Kidney (tissue), 22 donors: ENCODE measurements at places on chromosomes 6 and 20.

DNA sequence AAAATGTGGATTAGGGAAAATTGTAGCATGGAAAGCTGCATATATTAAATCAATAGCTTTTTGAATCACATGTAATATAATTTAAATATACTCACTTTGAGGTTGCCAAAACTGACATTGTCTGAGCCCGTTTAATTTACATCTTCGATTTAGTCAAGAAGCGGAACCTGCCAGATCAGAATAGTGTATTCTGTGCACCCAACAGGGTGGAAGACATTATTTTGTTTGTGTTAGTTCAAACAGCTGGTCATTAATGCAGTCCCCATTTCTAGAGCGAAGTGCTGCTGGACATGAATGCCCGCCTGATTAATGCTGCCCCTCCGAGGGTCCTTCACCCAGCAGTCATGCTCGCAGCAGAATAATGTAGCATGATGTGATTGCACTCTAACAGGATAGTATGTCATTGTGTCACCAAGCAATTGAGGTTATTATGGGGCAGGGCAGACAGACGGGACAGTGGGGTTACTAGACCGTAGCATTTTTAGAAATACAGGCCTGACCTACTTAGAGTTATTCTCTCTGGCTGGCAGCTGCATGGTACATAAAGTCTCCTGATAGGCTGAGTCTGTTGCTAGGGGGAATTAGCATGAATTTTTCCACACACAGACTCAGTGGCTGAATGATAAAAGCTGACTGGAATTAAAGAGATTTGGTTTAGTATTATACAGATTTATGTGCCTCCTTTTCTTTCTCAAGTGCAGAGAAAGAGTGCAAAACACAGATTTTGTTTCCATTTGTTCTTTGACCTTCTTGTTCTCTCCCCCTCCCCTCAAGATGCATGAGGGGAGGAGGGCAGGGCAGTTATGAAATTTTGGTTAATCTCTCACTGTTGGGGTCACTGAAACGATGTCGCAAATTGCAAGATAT lies 147.1 kb downstream of the PRL start:
- peaks cover 32% of the 10 kb centered on the region for H3K4me1 ChIP-seq
- no peaks in the 10 kb centered on the region for H3K27me3 ChIP-seq
- no peaks in the 10 kb centered on the region for H3K36me3 ChIP-seq
- DNase-seq, result peak; percentile 73
- no peak overlapping the region for H3K27ac ChIP-seq

DNA sequence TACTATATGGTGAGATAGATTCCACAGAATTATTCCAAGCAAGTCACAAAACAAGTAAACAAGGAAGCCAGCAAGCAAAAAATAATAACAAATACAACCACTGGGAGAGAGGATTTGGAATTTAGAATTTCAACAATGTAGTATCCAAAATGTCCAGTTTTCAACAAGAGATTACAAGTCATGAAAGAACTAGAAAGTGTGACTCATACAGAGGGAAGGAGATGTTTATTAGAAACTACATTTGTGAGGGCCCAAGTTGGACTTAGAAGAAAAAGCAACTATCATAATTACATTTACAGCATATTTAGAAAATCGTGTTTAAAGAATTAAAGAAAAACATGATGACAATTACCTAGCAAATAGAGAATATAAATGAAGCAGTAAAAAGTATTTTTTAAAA lies 494.6 kb upstream of the ID4 start:
- DNase-seq, result no peak
- no peaks in the 10 kb centered on the region for H3K4me1 ChIP-seq
- H3K27me3 ChIP-seq, result no peaks in the 10 kb centered on the region
- no peak overlapping the region for H3K27ac ChIP-seq

DNA sequence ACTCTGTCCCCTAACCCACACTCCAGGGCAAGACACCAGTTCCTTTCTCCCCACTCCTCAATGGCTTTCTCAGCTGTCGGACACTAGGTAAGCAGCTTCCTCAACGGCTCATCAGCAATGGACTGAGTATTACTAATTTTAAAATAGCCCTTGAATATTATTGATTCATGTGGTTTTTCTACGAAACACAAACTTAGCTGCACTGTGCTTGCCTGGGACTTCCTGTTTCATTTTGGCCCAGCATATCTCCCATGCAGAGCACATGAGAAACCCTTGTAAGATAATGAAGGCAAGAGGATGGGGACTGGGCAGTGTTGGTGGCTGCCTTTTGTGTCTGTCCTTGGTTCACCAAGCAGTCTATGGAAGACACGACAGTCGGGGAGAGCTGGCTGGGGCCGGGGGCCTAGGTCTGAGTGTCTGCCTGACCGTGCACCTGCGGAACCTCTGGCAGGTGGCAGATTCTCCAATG lies 48.9 kb downstream of the RNASET2 start:
- H3K27me3 ChIP-seq, result no peaks in the 10 kb centered on the region
- no peak overlapping the region for H3K27ac ChIP-seq
- no peak for DNase-seq
- no peaks in the 10 kb centered on the region for H3K36me3 ChIP-seq
- no peaks in the 10 kb centered on the region for H3K4me1 ChIP-seq

DNA sequence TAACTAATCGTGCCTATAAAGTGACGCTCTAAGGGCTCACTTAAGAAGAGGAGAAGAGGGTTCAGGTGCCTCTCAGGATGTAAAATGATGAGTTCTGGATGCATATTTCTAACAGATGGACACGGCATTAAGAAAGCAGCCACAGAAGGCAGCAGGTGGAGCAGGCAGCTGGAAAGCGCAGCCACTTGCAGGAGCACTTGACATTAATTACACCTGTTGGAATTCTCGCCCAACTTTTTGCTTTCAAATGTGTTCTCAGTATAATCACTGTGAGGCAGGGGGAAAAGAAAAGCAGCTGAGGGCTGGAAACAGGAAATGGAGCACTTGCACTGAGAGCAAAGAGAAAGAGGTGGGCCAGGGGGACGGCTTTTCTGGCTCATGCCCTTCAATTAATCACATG lies 164.2 kb downstream of the NKAIN2 start:
- no peak overlapping the region for H3K27ac ChIP-seq
- H3K4me1 ChIP-seq, result no peaks in the 10 kb centered on the region

DNA sequence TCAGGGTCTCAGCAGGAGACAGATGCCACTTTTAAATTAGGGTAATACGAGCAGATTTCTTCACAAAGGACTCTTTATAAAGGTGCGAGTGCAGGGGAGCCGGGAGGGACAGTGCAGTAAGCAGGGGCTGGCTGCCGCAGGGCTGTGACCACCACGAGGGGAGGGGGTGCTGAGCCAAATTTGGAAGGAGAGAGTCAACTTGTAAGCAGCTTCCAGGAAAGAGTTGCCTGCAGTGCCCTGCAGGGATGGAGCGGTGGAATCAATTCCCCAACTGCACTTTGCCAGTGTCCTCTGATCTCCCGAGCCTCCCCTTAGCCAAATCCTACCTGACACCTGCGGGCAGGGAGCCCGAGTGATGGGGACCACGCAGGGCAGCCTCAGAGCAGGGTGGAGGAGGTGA lies 13.9 kb upstream of the CCDC167 start:
- H3K4me3 ChIP-seq, result no peak overlapping the region
- H3K36me3 ChIP-seq, result no peaks in the 10 kb centered on the region
- H3K27me3 ChIP-seq, result no peaks in the 10 kb centered on the region

DNA sequence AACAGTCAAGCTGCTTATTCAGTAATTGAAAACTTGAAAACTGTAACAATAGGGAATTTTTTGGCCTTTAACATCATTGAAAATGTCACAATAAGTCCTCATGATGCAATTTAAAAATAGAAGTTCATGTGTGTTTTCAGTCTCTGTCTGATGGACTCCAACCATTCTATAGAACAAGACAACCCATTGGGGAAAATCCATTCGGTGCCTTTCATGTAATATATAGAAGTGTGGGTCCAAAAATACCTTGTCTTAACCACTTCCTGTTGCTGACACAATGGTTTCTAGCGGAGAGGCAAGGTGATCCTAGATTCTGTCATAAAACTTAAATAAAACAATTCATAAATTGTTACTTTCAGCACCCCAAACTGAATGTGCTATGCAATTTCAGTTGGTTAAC lies 1131.3 kb upstream of the MAP3K7 start:
- no peaks in the 10 kb centered on the region for H3K4me1 ChIP-seq
- H3K27me3 ChIP-seq, result no peaks in the 10 kb centered on the region
- DNase-seq, result no peak
- H3K36me3 ChIP-seq, result no peaks in the 10 kb centered on the region

- peaks cover 9% of the 10 kb centered on the region for H3K4me1 ChIP-seq
- H3K36me3 ChIP-seq, result no peaks in the 10 kb centered on the region
- DNase-seq, result no peak
- H3K4me3 ChIP-seq, result peak overlapping the region; percentile 75
- H3K27ac ChIP-seq, result no peak overlapping the region
- H3K27me3 ChIP-seq, result no peaks in the 10 kb centered on the region
Observed at GRCh38 chr6:28864326-28864923, 59.4 kb downstream of the TRIM27 start.

- no peaks in the 10 kb centered on the region for H3K36me3 ChIP-seq
- H3K4me3 ChIP-seq, result peak overlapping the region; percentile 21
- H3K27ac ChIP-seq, result no peak overlapping the region
- peak; percentile 88 for DNase-seq
Observed at GRCh38 chr20:57392512-57393271, 1.5 kb downstream of the RBM38 start.

- no peak overlapping the region for H3K27ac ChIP-seq
- no peaks in the 10 kb centered on the region for H3K36me3 ChIP-seq
- H3K27me3 ChIP-seq, result no peaks in the 10 kb centered on the region
- no peaks in the 10 kb centered on the region for H3K4me1 ChIP-seq
- H3K4me3 ChIP-seq, result no peak overlapping the region
- DNase-seq, result no peak
Observed at GRCh38 chr6:10956776-10957175, 69.9 kb downstream of the SYCP2L start.

DNA sequence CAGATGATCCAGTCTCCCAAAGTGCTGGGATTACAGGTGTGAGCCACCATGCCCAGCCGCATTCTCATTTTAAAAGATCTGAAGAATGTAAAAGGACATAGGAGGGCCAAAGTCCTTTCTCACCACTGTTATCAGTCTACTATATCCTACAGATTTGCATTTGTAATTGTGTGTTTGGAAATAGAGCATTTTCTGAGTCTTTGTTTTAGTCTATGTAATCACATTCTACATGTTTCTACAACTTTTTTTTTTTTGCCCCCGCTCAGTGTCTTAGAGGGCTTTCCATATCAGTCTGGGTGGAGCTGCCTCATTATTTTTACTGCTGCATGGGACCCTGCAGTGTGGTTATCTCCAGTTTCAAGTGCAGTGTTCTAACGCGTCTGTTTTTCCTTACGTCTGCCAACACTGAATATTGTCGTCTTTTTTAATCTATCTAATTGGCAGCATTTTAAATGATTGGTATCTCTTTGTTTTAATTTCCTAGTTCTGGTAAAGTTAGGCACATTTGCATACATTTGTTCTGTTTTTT lies 7.8 kb downstream of the CUL9 start:
- no peak overlapping the region for H3K4me3 ChIP-seq
- no peaks in the 10 kb centered on the region for H3K4me1 ChIP-seq
- H3K27ac ChIP-seq, result no peak overlapping the region
- DNase-seq, result no peak
- no peaks in the 10 kb centered on the region for H3K27me3 ChIP-seq
- H3K36me3 ChIP-seq, result peaks cover 14% of the 10 kb centered on the region

DNA sequence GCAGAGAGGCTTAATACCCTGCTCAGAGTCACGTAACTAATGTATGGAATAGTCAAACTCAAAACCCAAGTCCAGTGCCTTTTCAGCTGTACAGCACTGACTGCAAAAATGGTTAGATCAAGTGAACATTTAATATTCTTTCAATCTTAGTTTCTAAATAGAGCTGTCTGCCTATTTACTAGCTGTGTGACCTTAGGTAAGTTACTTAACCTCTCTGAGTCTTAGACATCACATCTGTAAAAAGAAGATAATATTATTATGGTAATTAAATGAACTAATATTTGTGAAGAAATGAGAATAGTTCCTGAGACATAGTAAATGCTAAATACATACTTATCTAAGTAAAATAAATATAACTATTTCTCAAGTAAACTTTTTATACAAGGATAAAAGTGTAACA lies 235.5 kb downstream of the SAMD5 start:
- H3K4me3 ChIP-seq, result no peak overlapping the region
- H3K4me1 ChIP-seq, result peaks cover 3% of the 10 kb centered on the region
- H3K27ac ChIP-seq, result no peak overlapping the region
- no peaks in the 10 kb centered on the region for H3K36me3 ChIP-seq
- H3K27me3 ChIP-seq, result no peaks in the 10 kb centered on the region
- no peak for DNase-seq

DNA sequence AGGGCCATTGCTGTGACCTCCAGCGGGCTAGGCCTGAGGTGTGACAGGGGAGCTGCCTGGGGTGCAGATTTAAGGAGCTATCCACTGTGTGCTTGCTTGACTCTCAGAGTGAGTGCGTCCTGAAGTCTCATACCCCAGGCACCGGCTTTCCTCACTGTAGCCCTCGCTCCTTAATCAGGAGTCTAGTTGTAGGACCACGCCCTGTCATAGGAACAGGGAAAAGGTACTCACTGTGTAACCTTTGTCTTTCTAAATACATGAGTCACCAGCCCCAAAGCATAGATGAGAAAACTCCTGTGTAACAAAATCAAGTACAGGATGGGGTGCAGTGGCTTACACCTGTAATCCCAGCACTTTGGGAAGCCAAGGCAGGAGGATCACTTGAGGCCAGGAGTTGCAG lies 141.7 kb downstream of the TMEM242 start:
- DNase-seq, result no peak
- H3K27me3 ChIP-seq, result no peaks in the 10 kb centered on the region
- peaks cover 16% of the 10 kb centered on the region for H3K36me3 ChIP-seq
- no peak overlapping the region for H3K27ac ChIP-seq
- H3K4me1 ChIP-seq, result no peaks in the 10 kb centered on the region

DNA sequence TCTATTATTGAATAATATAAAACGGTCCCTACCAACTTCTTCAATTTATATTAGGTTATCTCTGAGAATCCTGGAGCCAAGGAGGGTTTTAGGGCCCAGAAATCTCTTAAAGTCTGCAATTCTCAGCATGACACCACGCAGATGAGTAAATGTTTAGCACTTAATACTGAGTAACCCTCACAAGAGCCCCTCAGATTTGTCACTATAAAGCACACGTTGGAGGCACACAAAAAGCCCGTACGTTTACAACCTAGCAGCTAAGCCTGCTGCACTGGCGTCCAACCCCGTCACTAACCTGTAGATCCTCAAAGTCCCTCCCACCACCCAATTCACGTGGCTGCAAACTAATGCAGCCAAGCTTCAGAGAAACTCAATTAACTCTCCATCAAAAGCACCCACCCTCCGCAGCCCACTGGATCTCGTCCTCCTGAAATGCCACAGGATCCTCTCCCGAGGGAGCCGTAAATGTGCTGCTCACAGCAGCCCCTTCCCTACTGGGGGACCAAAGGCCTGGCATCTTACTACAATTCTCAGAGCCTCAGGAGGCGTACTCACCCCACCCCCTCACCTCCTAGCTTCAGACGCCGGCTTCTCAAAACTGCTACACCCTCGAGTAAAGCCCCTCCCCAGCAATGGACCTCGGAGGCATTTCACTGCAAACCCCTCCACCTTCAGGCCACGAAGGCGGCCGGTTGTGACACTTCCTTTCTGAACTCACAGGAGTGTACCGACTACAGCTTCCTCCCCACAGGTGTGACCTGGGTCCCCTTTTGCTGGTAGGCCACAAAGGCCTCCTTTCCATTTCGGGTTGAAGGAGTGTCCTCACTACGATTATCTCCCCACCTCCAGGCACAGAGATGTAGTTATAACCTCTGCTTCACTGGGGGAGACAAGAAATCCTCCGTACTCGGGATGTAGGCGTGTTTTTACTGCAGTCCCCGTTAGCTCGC lies 909 bp downstream of the CPNE1 start:
- DNase-seq, result peak; percentile 81
- peak overlapping the region; percentile 95 for H3K4me3 ChIP-seq
